ENCODE measurements at places on chromosomes 1 and 21.

DNA sequence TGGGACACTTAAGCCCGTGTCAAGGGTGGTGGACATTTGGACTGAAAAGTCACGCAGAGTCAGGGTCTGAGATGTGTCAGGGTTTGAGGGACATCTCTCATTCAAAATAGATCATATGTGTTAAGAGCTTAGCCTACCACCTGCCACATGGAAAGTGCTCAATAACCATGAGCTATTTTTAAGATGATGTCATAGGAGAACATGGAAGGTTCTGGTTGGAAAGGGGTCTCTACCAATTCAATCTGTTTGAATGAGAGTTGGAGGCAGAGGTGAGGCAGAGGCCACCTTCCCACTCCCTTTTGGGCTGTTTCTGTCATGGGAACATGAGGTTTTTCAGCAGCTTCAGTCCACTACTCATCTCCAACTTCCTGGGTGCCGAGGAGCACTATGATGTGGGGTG lies 239.9 kb downstream of the GRIK3 start:
- no peak for DNase-seq

- no peak for DNase-seq
These were observed 338 bp upstream of the C1orf53 start for GRCh38 chr1:197902131-197902453.

DNA sequence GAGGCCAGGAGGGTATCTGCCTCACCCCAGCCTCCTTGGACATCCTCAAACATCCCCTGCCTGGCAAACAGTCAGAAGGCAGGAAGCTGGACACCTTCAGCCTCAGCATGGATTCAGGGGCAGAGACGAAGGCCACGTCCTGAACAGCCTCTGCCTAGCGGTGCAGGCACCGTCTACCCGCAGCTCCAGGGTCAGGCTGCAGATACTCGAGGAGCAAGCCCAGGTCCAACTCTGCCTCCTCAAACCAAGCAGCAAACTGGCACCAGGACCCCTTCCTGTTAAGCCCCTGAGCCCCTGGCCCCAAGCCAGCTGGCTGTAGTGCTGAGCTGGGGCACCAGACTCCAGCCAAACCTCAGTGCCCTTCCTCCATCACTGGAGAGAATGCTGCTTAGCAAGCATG lies 494.7 kb downstream of the NPHP4 start:
- DNase-seq, result no peak

- no peak for DNase-seq
These were observed 5.6 kb upstream of the ATP1A1 start for GRCh38 chr1:116367256-116367945.

GRCh38 chr21:43654806-43655489 lies 4.3 kb downstream of the HSF2BP start:
- no peak for DNase-seq

- DNase-seq, result no peak
These were observed 808.6 kb upstream of the ADGRL4 start for GRCh38 chr1:79815115-79815514.

DNA sequence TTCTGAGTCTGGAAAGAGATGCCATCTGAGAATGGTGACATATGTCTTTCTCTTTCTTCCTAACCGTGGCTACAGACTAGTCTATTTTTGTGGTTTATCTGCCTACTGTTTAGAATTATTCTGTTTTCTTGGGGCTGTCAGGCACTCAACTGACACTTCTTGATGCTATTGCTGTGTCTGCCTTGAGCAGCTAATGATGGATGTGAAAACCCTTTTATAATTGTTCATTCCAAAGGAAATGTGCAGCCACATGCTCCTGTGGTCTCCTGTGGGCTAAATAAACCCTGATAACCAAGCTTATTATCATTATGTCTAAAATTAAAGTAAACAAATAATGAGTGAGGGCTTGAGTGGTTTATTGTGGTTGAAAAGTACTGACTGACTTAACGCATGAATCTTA lies 52.7 kb upstream of the CXADR start:
- DNase-seq, result no peak

GRCh38 chr1:159197561-159198557 lies 6.8 kb upstream of the ACKR1 start:
- no peak for DNase-seq

DNA sequence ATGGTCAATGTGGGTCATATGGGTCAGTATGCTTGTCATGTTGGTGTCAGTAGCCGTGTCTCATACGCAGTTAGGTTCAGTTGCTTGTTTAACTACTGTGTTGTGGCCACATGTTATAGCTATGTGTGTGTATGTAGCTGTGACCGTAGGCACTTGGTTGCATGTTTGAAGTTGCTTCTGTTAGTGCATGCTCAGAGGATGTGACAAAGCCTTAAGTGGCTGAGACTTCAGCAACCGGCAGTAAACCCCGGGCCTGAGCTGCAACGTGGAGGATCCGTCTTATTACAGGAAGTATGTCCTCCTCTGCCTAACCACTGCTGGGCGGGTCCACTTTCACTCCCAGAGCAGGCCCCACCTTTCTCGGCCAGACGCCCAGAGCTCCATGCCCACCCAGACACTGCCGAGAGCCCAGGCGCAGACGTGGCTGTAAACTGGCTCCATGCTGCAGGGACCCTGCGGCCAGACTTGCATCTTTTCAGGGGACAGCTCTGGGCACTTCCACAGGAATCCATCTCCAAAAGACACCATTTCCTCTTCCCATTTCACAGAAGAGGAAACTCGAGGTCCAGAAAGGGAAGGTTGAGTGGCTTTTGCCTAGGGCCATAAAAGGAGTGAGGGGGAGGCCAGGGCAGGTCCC lies 2.2 kb downstream of the TCEA3 start:
- peak; percentile 11 for DNase-seq

- no peak for DNase-seq
These were observed 118.8 kb downstream of the PSMG1 start for GRCh38 chr21:39064325-39065012.

- DNase-seq, result no peak
These were observed 879.1 kb upstream of the NEGR1 start for GRCh38 chr1:73161418-73161817.

- no peak for DNase-seq
These were observed 23.4 kb downstream of the RHBG start for GRCh38 chr1:156392452-156392853.

DNA sequence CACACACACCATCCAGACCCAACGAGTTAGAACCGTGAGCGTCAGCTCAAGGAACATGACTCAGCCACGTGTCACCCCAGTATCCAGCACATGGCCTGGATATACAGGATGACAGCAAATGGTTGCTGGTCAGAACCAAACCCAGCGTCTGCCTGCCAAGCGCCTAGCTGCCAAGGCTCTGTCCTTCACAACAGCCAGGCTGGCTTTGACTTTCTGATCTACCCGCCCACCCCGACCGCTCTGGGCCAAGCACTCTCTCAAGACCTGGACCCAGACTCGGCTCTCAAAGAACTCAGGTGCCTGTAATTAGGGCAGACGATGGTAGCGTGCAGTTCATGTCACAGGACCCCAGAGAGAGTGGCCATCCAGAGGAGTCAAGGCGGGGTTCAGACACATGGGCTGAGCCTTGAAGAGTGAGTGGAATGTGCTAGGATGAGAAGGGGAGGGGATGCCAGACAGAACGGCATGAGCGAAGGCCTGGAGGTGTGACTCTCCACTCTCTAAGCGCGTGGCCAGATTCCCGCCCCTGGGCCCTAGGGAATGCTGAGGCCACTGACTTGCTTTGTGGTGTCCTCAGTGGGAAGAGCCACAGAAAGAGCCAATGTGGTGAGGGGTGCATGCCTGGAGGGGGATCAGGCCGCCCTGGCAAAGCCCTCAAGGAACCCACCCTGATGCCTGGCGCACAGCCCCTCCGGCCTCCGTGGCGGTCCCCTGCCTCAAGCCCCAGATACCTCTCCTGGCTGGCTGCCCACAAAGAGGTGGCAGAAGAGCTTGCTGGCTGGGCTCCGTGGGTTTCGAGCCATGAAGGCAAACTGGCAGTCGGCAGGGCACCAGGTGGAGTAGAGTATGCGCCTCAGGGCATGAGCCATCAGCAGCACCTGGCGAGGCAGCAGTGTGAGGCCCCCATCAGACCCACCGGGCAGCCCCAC lies 7.0 kb downstream of the SH2D5 start:
- no peak for DNase-seq

- DNase-seq, result no peak
These were observed 32.2 kb downstream of the FAM177B start for GRCh38 chr1:222769181-222769580.

GRCh38 chr1:2250721-2251281 lies 22.7 kb downstream of the SKI start:
- DNase-seq, result no peak

- DNase-seq, result no peak
These were observed 13.0 kb downstream of the TM2D1 start for GRCh38 chr1:61711969-61712368.
